Cardiac muscle cell (in vitro differentiated cells and primary cell): ENCODE measurements at places on chromosomes 2 and 18.

GRCh38 chr2:55311444-55311870, 42.4 kb upstream of the MTIF2 start:
- no peak for DNase-seq

GRCh38 chr2:62565309-62565908, 59.4 kb upstream of the TMEM17 start:
- DNase-seq = no peak

- no peak for DNase-seq
These were observed 35.3 kb upstream of the NPAS2 start for GRCh38 chr2:100784681-100785080.

- no peak for DNase-seq
These were observed 61.0 kb downstream of the ERBB4 start for GRCh38 chr2:212477571-212477970.

GRCh38 chr2:191675807-191676721, 1.9 kb upstream of the NABP1 start:
- DNase-seq = no peak

GRCh38 chr2:137930146-137930545, 34.1 kb upstream of the HNMT start:
- no peak for DNase-seq

GRCh38 chr2:226185616-226186211, 613.9 kb downstream of the IRS1 start:
- DNase-seq = peak; percentile 91

- DNase-seq = peak; percentile 91
These were observed 3.9 kb upstream of the TRIB2 start for GRCh38 chr2:12712881-12713280.

DNA sequence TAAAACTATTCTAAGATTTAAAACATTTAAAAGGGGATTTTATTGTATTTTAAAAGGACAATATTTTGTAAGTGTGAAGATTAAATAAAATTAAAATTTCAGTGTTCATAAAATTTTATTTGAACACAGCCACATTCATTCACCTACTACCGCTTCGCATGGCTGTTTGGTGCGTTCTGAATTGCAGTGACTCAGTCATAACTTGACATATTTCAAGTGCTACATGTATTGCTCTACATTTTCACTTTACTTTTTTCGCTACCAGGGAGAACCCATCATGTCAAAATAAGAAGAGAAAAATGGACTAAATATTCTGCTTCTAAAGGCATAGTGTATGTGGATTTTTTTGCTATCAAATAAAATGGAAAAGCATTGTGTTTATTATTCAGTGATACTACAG, 8.7 kb downstream of the PTH2R start:
- DNase-seq = no peak

DNA sequence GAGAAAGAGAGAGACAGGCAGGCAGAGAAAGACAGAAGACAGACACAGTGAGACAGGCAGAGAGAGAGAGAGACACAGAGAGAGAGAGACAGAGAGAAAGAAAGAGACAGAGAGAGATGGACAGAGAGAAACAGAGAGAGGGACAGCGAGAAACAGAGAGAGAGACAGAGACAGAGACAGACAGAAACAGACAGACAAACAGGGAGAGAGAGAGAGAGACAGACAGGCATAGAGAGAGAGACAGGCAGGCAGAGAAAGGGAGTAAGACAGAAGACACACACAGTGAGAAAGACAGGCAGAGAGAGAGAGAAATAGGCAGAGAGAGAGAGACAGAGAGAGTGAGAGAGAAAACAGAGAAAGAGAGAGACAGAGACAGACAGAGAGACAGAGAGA, 105.3 kb upstream of the ANKRD30BL start:
- no peak for DNase-seq

DNA sequence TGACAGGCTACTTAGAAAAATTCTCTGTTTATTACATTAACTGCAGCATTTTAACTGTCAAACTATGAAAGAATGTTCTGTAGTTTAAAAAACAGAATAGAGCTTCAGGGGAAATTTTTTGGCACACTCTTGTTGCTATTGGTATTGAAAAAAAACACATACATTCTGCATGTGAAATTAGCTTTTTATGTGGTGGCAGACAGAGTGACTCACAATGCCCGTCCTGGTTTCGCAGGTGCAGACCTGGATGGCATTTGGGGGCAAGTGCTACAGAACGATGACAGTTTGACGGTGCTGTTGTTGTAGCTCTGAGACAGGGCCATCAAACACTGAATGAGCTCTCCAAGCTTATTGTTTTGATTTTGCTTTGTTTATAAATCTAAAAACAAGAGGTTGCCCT, 105.0 kb upstream of the MAP3K20 start:
- DNase-seq = no peak

- no peak for DNase-seq
These were observed 82.1 kb upstream of the TANK start for GRCh38 chr2:161078211-161078539.

- no peak for DNase-seq
These were observed 607.6 kb downstream of the LRP1B start for GRCh38 chr2:141523199-141523598.

- DNase-seq = no peak
These were observed 52.4 kb downstream of the STK39 start for GRCh38 chr2:168194784-168195522.

DNA sequence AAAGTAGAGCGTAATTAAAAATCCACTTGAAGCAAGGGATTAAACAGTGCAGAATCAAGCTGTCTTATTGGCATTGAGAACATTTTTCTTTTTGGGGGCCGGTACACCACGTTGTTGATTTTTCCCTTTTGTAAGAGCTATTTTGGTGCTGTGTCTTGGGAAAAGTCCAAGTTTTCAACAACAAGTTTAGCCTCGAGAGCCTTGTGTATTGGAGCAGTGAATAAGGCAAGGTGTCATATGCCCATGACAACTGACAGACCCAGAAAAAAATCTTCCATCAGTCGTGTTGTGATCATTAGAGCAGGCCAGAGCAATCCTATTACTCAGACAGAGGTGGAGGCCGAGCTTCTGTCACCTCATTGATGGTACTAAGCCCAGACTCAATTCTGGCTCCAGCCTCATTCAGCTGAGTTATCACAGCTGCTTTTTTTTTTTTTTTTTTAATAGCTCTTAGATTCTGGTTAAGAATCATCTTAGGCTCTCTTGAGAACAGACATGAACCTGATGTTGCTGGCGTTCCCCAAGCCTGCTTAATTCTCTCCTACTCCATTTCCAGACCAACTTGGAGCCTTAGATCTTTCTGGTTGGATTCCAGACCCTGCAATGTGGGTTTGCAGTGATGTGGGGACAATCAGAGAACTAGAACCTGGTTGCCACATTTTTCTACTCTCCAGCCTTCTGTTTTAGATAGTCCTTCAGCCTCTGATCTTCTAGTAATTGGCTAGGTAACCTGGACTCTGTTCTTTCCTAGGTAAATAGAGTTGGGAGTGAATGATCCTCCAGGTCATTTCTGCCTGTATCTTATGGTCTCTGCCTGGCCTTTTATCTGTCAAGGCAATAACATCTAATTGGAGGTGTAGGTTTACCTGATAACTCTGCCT, 43.1 kb downstream of the MOGAT1 start:
- DNase-seq = no peak

DNA sequence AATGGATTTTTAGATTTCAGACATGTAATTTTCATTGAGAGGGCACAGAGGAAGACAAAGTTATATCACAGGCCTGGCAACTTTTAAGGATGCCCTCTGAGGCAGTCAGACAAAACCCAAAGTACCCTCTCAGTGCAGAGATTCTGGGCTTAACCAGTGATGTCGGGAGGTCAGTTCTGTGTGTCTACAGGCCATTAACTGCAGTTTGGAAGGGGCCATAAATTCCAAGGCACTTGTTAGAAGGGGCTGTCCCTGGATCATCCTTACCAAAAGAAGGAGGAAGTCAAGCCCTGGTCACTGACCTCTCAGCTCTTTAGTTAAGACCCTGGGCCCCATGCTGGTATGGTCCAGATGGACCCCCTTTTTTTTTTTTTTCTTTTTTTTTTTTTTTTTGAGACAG, 60.7 kb downstream of the LRRFIP1 start:
- no peak for DNase-seq

GRCh38 chr2:164061129-164061746, 325.4 kb upstream of the FIGN start:
- peak; percentile 65 for DNase-seq

GRCh38 chr18:7923105-7923504, 356.0 kb downstream of the PTPRM start:
- DNase-seq = peak; percentile 27

- no peak for DNase-seq
These were observed 107.8 kb upstream of the COPS8 start for GRCh38 chr2:236977852-236978398.

DNA sequence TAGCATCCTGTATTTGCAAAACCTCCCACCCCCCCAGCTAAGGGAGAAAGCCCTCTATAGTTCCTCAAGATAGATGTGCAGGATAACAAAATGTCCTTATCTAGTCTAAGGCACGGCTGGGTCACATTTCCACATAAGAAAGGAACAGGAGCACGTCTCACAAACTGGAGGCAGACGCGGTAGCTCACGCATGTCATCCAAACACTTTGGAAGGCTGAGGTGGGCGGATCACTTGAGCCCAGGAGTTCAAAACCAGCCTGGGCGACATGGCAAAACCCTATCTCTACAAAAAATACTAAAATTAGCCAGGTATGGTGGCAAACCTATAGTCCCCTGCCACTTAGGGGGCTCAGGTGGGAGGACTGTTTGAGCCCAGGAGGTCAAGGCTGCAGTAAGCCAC, 9.3 kb downstream of the SF3B1 start:
- no peak for DNase-seq

DNA sequence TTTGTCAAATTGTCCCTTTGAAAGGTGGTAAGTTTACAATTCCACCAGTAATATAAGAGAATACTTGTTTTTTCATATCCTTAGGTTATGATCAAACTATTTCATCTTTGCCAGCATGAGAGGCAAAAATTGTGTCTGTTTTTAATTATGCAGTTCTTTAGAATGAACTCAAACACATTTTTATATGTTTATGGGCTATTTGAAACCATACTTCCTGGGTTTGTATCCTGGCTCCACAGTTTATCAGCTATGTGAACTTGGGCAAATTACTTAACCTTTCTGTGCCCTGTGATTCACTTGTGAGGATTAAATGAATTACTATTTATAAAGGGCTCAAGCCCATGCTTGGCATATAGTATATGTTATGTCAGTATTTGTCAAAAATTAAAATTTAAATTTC, 109.4 kb downstream of the TANC1 start:
- no peak for DNase-seq

DNA sequence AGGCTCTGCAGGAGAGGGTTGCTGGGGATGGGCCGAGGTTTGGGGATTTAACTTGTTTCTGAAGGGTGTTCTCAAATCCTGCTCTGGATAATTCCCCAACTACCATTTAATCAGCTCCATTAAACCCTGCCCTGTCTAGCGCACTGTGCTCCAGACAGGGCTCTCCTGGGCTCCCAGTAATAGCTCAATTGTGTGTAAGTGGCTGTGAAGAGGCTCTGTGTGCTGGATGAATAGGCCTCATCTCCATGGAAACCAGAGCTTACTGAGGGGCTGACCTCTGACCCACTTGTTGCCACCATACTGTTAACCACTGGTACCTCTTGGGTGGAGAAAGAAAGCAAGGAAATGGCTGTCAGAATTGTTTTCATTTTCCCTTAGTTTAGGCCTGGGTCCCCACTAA, 92.9 kb downstream of the TGOLN2 start:
- DNase-seq = peak; percentile 67

GRCh38 chr2:123912171-123912570, 112.9 kb upstream of the CNTNAP5 start:
- no peak for DNase-seq

DNA sequence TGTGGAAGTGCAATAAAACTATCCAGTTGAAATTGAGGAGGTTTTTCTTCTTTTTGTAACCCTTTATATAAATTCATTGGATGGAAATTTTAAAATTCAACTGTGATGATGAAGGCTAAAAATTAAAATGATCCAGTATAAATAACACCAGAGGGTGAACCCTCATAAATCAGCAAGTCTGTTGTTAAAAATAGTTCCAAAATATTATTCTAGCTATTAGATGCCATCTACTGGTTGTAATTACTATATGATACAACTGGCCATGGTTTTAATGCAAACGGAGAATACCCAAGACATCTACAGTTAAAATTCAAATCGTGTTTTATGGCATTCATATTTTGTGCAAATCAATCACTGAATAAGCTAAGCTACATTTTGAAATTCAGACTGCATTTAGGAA, 53.8 kb downstream of the TMEM200C start:
- DNase-seq = no peak

GRCh38 chr2:64015898-64016297, 3.3 kb downstream of the VPS54 start:
- DNase-seq = no peak

- DNase-seq = no peak
These were observed 310.2 kb upstream of the LRATD1 start for GRCh38 chr2:14322306-14322705.

DNA sequence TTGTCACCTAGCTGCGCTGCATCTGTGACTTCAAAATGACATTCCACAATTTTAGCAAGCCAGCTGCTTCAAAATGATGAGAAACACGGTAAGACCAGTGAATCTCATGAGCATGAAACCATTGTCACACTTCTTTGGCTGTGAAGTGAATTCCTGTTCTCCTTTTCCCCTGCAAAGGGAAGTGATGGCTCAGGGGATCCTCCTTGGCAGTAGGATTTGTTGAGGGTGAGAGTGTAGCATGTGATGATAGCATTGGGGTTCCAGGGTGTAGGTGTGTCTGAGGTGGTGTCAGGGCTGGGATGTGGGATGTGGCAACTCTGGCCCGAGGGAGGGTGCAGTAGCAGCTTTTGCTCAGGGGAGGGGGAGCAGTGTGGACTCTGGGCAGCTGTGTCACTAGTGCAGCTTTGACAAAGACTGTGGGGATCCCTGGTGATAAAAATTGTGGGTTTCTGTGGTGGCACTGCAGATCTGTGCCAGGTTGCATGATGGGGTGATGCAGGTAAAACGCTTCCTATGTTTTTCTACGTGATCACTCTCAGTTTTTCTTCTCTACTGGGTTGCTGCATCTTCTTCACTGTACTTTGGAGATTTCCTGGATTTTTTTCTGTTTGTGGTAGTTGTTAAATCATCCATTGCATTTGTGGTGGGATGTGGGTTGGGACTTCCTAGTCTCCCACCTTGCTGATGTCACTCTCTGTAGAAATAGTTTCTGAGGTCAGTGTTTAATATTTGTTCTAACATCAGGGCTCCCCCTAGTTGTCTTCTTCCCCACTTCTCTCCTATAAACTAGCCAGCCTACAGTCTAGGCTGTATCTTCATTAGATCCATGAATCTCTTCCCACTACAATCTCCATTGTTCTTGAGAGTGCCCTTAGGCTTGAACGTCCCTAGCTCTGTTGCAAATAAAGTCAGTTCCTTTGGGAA, 107.0 kb downstream of the ACTR3 start:
- no peak for DNase-seq

DNA sequence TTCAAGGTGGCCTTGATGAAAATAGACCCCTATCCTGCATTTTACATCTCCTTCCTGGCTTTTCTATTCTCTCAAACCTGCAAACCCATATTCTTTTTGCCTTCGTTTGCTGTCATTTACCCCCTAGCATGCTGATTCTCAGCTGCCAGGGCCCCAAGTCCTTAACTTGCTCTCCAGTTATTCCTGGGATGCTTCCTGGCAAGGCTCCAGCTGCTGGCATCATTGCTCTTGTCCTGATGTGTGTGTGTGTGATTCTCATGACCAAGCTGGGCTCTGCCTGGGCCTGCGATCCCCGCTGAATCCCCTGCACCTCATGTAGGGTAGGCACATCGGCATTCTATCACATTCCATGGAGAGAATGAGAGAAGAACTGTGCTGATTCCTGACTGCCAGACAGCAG, 11.9 kb downstream of the NPAS2 start:
- no peak for DNase-seq
